Osteoblast (primary cell): ENCODE measurements at places on chromosomes 16 and 17. TPM values are rescaled to one million over a fixed set of nuclear protein-coding genes. Genes with fewer than 3 reads are reported as not detected.

CNTNAP1 gene
- total RNA-seq = 18.6 and 19.2 TPM in 2 replicates

MAP3K3 gene
- 51.0 and 53.0 TPM in 2 replicates for total RNA-seq

CCDC154 gene
- total RNA-seq = 0.36 and 0.59 TPM in 2 replicates

RRAD gene
- 3.2 and 4.3 TPM in 2 replicates for total RNA-seq

DNA sequence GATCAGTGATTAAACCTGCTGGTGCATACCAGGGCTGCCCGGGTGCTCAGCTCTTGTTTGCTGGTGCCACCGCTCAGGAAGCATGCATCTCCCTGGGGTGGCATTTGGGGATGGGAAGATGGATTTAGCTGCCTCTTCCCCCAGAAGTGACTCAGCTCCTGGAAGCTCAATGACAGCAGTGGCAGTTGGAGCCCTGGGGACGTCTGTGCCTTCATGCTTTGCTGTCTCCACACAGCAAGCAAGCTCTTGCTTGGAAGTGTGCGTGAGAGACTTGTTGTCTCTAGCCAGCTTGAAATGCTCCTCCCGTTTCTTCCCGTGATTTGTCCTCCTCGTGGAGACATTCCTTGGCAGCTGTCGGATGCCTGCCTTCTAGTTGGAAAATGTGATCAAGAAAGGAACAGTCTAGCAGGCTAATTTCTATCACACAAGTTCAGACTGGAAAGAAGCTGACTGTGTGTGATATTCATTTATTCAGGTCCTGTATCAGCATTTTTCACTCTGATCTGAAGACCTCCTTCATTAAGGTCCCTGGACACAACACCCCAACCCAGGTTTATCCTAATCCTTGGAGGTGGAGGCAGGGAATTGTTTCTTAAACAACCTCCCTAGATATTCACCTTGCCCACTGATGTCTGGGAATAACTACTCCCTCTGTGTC, 73.0 kb downstream of the BMERB1 start:
- peak; percentile 91 for DNase-seq
- H3K27ac ChIP-seq = peak overlapping the region; percentile 49
- no peaks in the 10 kb centered on the region for H3K27me3 ChIP-seq

- H3K4me1 ChIP-seq = peaks cover 22% of the 10 kb centered on the region
- H3K4me3 ChIP-seq = no peak overlapping the region
- H3K27me3 ChIP-seq = no peaks in the 10 kb centered on the region
Observed at GRCh38 chr16:67884-68789, 4.3 kb downstream of the RHBDF1 start.

- H3K4me3 ChIP-seq = peak overlapping the region; percentile 58
- DNase-seq = no peak
- H3K27me3 ChIP-seq = peaks cover 32% of the 10 kb centered on the region
- H3K36me3 ChIP-seq = no peaks in the 10 kb centered on the region
Observed at GRCh38 chr17:42180411-42180921, 476 bp downstream of the KCNH4 start.

DNA sequence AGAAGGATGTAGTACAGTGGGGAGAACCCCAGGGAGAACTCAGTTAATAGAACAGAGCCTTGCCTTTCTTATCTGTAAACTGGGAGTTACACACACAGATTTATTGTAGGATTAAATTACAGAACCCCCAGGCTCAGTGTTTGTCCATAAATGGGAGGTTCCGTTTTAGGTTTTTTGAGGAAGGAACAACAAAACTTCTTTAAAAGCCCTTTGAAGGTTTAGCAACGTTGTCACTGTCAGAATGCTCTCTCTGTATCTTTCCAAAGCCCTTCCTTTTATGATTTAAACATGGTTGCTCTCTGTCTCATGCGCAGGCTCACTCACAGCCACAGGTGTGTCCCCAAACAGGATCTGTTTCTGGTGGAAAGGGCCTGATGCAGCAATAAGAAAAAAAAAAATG, 9.4 kb upstream of the GNA13 start:
- peaks cover 2% of the 10 kb centered on the region for H3K27me3 ChIP-seq
- H3K27ac ChIP-seq = no peak overlapping the region
- no peak for DNase-seq
- no peak overlapping the region for H3K4me3 ChIP-seq
- no peaks in the 10 kb centered on the region for H3K36me3 ChIP-seq
- H3K4me1 ChIP-seq = no peaks in the 10 kb centered on the region

GRCh38 chr17:17191346-17191792, 14.8 kb downstream of the PLD6 start:
- H3K4me1 ChIP-seq = peaks cover 37% of the 10 kb centered on the region
- H3K27ac ChIP-seq = peak overlapping the region; percentile 34
- H3K4me3 ChIP-seq = no peak overlapping the region
- peaks cover 35% of the 10 kb centered on the region for H3K36me3 ChIP-seq
- peak; percentile 88 for DNase-seq

DNA sequence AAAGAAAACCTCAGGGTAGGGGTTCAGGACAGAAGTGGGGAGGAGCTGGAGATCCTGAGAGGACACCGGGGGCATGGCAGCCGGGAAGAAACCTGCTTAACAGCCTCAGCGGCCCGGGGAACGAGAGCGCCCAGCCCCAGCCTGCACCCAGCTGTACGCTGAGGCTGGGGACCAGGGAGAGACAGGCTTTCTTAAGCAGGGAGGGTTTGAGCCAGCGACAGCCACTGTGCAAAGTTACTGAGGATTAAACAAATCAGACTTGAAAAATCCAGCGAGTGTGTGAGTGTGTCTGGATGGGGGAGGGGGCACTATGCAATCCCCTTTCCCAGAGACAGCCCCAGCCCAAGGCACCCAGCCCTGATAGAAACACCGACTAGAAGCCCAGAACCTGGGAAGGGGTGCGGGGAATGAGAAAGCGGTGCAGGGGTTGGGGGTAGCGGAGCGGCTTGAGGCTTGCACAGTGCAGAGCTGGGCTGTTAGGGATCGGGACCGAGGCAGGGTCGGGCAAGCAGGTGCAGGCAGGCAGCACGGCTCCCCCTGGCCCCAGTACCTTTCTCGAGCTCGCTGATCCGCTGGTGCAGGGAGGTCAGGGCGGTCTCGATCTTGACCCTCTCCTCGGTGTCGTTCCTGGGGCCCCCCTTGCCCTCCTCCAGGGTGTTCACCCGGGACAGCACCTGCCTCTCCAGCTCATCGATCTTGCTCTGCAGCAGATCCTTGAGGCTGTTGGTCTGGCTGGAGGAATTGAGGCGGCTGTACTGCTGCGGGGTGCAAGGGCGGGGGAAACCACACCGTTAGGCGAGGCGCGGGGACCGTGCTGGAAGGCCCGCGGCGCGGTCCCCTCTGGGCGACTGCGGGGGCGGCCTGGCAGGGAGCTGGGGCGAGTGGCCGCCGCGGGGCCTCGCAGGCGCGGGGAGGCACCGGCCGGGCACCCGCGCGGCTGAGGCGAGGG, 1.2 kb downstream of the NPTX1 start:
- peaks cover 90% of the 10 kb centered on the region for H3K27me3 ChIP-seq
- H3K4me1 ChIP-seq = no peaks in the 10 kb centered on the region
- peak; percentile 92 for DNase-seq
- H3K36me3 ChIP-seq = no peaks in the 10 kb centered on the region
- H3K4me3 ChIP-seq = peak overlapping the region; percentile 37
- no peak overlapping the region for H3K27ac ChIP-seq

DNA sequence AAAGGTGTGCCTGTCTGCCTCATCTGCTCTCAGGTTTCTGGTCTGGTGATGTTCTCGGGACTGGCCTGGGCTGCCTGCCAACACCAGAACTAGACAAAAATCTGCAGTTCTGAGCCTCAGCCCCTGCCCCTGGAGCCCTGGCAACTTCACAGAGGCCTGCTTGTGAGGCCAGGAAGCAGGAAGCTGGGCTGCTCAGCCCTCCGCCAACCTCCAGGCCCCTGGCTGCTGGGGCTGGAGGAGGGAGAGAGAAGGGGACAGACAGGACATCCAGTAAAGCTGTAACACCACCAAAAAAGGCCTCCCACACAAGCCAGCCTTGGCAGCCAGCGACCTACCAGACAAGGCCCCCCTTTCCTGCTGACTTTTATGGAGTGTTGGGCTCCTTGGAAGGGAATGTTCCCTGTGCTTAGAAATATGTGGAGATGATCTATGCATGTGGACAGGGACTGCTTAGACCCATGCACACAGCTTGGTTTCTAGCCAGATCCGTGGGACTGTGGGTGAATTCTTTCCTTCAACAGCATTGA, 157.6 kb downstream of the XYLT1 start:
- no peak for DNase-seq
- H3K27ac ChIP-seq = no peak overlapping the region
- no peaks in the 10 kb centered on the region for H3K36me3 ChIP-seq
- H3K27me3 ChIP-seq = no peaks in the 10 kb centered on the region

- H3K27me3 ChIP-seq = no peaks in the 10 kb centered on the region
- H3K4me3 ChIP-seq = no peak overlapping the region
- DNase-seq = no peak
- H3K4me1 ChIP-seq = peaks cover 62% of the 10 kb centered on the region
Observed at GRCh38 chr17:77444984-77445759, 304.4 kb downstream of the SEC14L1 start.

DNA sequence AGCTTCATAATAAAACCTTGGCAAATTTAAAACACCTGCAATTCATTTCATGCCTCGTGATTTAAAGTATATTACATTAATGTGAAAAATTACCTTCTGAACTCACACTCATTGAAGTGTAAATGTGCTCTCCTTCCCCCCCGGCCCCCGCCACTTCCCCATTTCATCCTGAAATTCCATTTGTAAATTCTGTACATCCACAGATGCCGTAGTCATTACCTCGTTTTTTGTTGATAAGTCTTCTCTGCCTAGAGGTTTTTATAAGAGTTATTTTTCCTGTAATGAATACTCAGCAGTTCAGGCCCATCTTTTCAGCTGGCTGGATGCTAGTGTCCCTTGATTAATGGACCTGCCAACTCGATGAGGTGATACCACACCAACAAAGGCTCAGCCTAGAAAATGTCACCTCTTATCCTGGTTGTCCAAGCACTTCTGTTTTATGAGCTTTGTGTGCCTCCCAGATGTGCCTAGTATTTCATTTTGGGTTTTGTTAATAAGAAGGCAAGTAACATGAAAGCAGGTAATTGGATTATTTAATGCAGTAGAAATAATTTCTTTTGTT, 64.8 kb upstream of the KIFC3 start:
- no peaks in the 10 kb centered on the region for H3K27me3 ChIP-seq
- DNase-seq = no peak
- H3K27ac ChIP-seq = no peak overlapping the region

DNA sequence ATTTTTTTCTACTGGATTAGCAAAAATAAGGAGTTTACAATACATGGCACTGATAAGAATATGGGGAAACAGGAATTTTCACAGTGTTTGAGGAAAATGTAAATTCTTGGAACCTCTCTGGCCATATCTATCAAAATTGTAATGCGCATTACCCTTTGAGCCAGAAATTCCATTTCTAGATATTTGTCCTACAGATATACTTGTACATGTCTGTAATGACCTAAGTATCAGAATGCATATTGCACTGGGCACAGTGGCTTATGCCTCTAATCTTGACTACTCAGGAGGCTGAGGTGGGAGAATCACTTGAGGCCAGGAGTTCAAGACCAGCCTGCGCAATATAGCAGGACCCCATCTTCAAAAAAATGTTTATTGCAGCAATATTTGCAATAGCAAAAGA, 25.8 kb upstream of the HAS3 start:
- no peaks in the 10 kb centered on the region for H3K27me3 ChIP-seq
- DNase-seq = no peak
- no peak overlapping the region for H3K27ac ChIP-seq

DNA sequence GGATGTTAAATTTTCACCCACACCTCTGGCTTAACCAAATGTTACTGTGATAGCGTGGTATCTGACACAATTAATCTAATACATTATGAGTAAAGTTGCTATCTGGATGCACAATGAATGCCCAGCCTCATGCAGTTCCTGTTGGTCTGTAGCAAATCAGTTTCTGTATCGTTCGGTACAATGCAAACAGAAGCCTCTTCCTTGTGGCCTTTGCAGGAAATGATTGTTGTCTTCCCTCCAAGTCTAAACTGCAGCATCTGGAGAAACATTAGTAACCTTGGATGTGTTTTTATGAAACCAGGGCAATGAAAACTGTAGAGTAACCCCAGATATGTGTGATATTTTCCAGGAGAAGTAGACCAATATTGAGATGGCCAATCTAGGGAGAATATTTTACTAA, 46.8 kb downstream of the CYB561 start:
- H3K27ac ChIP-seq = peak overlapping the region; percentile 67
- H3K4me1 ChIP-seq = peaks cover 49% of the 10 kb centered on the region
- peak overlapping the region; percentile 14 for H3K4me3 ChIP-seq

- no peak overlapping the region for H3K4me3 ChIP-seq
- no peak for DNase-seq
- no peaks in the 10 kb centered on the region for H3K4me1 ChIP-seq
- H3K27me3 ChIP-seq = no peaks in the 10 kb centered on the region
Observed at GRCh38 chr17:5545051-5545987, 39.0 kb downstream of the NLRP1 start.

- no peak overlapping the region for H3K4me3 ChIP-seq
- no peak for DNase-seq
- no peak overlapping the region for H3K27ac ChIP-seq
- H3K4me1 ChIP-seq = peaks cover 3% of the 10 kb centered on the region
- no peaks in the 10 kb centered on the region for H3K36me3 ChIP-seq
Observed at GRCh38 chr17:17770632-17771044, 66.1 kb downstream of the SREBF1 start.

GRCh38 chr16:86289907-86290306, 220.4 kb upstream of the FOXF1 start:
- H3K27ac ChIP-seq = no peak overlapping the region
- H3K36me3 ChIP-seq = no peaks in the 10 kb centered on the region
- peaks cover 96% of the 10 kb centered on the region for H3K27me3 ChIP-seq

DNA sequence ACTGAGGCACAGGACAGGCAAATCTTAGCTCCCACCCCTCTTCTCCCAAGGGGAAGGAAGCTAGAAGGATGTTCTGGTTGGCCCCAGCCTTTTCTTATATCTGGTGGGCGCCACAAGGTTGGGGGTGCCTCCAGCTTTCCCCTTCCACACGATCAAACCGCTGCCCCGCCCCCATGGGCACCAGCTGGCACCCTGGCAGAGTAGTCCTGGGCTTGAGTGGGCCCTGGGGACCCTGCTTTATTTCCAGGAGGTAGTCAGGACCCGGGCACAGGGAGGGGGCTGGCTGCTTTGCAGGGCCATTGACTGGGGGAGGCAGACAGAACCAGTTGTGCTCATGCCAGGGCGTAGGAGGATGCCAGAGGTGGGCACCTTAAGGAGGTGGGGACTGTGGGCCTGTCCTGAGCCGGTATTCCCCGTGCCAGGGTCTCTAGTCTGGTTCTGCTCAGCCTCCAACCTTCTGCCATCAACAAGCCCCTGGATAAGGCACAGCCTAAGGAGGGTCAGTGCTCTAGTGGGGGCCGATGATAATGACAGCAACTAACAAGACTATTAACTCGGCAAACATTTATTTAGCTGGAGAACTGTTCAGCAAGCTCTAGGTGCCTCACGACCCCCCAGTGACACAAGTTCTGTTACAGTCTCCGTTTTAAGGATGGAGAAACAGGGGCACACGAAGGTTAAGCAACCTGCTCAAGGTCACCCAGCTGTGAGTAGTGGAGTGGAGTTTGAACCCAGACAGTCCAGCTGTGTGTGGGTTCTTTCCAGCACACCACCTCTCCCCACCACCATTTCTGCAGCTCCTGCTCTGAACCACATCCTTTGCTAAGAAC, 7.6 kb upstream of the PPP1R1B start:
- H3K4me1 ChIP-seq = peaks cover 5% of the 10 kb centered on the region
- peak overlapping the region; percentile 72 for H3K4me3 ChIP-seq
- no peak overlapping the region for H3K27ac ChIP-seq

- H3K4me1 ChIP-seq = no peaks in the 10 kb centered on the region
Observed at GRCh38 chr17:73643852-73644144, 447 bp downstream of the SDK2 start.
